HCEC 1CT (cell line): ENCODE measurements at places on chromosomes 11 and 22.

GRCh38 chr11:79845002-79845709 lies 404.3 kb upstream of the TENM4 start:
- DNase-seq = no peak

DNA sequence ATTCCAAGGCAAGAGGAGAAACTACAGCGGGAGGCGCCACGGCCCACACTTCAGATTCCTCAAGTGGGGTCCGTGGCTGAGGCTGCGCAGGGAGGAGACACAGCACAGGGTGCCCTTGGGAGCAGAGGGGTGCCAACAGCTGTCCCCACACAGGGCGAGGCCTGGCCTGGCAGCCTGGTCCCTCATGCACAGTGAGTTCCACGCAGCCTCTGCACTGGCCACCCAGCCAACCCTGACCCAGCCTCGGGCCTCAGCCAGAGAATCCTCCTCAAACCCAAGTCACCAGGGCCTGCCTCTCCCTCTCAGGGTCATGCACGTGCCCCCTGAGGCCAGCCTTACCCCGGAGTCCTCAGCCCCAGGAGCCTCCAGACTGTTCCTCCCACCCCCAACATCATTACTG lies 22.4 kb upstream of the MOB2 start:
- DNase-seq = no peak

DNA sequence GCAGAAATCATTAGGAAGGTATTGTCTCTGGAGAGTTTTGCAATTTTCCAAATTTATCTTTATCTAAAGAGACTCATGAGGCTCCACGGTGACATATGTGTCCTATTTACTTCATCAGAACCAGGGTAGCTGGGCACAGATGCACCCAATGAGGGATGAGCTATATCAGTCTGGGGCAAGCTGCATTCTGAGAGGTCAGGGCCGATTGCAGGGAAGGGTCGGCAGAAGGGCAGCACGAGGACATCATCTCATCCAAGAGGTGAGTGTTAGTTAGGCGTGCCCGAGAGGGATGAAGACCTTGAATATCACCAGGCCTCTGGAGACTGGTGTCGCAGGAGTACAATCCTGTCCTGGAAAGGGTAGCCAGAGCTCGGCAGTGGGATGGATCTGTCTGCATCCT lies 41.0 kb upstream of the SPON1 start:
- DNase-seq = no peak

DNA sequence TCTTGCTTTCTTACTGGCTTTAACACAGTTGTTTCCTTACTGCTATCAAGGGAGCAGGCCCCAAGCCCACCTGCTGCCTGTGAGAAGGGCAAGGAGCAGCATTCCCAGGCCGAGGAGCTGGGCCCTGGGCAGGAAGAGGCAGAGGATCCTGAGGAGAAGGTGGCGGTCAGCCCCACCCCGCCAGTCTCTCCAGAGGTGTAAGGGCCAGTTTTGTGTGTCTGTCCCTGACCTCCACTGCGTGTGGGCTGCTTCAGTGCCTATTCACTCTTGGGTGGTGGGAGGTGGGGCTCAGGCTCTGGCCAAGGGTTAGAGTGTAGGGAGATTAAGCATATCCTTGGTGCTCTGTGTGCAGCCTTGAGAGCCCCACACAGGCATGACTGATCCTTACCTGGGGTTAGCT lies 55.1 kb downstream of the CEP164 start:
- no peak for DNase-seq

DNA sequence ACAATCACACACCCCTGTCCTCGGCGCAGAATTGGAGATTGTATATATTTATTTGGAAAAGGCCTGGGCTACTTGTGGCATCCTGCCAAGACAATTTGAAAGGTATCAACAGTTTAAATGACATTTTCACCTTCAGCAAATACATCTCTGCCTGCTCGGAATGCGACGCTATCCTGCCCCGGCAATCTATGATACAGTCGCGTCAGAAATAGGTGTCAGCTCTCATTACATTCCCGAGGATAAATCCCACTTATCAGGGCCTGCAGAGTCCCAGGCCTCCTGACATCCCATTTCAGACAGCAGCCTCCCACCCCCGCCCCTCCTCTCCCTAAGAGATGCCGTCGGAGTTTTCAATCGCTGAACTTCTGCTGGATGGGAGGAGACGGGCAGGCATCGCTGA lies 114.7 kb downstream of the BRD1 start:
- DNase-seq = no peak

DNA sequence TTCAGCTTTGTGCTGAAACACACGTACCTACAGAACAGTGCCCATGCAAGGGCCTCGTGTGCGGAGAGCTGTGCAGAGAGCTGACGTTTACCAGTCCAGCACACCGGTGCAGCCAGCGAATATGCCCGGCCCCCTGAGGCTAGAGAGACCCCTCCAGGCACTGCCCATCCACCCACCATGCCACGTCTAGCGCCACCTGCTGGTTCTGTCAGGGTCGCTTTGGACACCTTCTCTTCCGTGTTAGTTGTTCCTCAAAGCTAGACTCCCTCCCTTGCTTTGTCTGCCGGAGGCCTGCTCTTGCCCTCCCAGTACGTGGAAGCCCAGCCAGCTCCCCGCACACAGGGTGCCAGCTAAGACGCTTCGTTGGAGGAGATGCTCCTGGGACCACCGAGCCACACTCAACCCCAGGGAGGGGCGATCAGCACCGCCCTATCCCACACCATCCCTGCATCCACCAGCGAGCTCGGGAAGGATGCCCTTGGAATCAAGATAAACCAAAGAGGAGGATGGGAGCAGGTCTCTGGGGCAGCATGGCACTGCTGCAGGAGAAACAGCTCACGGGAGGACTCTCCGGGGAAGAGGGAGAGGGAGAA lies 43.4 kb downstream of the CPT1A start:
- DNase-seq = no peak

GRCh38 chr11:44868455-44869421 lies 81.9 kb downstream of the TP53I11 start:
- DNase-seq = no peak

DNA sequence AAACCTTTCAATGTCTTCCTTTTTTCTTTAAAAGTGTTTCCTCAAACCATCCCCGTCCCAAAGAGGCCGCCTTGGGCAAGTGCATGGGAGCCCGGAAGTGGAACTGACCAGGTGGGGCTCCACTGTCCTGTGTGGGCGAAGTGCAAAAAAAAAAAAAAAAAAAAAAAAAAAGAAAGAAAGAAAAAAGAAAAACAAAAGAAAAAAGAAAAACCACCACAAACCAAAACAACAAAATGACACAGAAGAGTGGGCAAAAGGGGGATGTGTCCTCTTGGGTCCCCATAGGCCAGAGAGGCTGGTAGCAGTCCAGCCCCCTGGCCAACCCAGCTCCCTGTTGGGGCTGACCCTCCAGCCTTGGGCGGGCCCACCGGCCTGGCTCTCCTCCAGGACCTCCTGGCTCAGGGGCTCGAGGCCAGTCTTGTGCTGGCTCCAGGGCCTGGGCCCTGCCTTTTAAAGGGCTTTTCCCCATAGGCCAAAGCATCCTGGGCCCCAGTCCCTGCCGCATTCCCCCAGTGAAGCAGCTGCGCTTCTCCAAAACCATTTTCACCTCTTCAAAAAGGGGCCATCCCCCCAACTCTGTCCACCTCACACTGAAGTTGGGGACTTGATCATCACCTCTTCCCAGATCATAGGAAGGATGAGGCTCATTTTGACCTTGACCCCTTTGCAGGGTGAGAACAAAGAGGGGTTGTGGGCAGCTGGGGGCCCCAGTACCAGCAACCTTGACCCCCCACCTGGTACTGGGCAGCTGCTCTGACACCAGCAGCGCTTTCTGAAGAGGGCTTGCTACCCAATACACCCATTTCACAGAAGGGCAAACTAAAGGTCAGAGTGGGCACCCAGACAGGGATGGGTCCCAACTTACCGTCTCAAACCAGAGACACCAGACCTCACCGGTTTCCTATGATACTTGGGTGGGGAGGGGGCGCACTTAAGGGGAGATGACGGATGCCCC lies 9.4 kb downstream of the CBX6 start:
- DNase-seq = no peak

GRCh38 chr11:1727861-1728260 lies 22.5 kb downstream of the IFITM10 start:
- DNase-seq = no peak

- no peak for DNase-seq
Observed at GRCh38 chr22:43811777-43812148, 342 bp downstream of the EFCAB6 start.

- no peak for DNase-seq
Observed at GRCh38 chr11:110287537-110287936, 8.9 kb downstream of the RDX start.
